CD14-positive monocyte (primary cell): ENCODE measurements at places on chromosomes 3 and 15.

GRCh38 chr3:29168696-29169095, 112.2 kb upstream of the RBMS3 start:
- no peak for DNase-seq

GRCh38 chr3:16907243-16907642, 22.5 kb downstream of the PLCL2 start:
- DNase-seq = no peak

DNA sequence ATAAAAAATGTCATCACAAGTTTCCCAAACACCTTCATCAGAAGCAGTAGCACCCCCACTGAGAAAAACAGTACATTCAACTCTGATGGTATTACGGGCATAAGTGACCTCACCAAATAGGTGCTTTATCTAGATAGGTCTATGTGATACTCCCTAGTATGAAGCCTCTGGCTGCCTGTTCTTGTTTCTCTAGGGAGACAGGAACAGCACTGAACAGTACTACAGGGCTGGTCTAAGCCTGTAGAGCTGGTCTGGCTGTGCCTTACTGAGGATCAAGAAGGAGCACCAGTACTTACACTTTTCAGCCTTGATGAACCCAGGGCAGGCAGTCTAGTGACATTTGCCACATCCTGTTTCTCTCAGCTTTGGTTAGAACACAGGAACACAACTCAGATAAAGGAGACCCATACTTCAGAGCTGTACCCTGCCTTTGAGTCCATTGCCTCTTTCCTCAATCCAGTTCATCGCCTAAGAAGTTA, 35.9 kb downstream of the OXNAD1 start:
- DNase-seq = no peak

DNA sequence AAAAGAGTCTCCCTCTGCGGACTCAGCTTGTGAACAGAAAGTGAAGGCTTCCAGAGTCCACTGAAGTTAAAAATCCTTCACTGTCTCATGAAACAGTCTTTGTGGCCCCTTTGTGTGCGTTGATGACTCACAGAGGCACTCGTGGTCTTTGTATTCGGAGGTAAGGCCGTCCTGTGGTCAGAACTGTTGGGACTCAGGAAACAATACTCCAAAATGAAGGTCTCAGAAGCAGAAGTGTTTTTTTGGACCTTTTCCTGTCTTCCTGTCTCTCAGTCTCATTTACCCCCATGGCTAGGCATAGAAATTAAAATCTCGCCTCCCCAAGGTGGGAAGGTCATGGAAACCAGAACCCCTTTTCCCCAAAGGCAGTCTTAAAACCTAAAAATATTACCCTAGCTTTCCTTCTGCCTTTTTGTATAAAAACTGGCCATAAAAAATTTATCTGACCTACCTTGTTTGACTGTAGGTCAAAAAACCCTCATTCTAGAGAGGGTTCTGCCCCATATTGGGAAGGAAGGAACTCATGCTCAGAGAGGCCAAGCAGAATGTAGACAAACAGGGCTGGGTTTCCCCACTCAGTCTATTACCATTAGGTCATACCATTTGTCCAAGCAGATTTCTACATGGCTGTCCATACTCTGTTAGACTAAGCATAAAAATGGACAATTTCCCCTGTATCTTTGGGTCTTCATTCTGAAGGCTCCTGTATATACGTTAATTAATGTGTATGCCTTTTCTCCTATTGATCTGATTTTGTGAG, 19.1 kb upstream of the EPB42 start:
- DNase-seq = peak; percentile 25

GRCh38 chr3:126677862-126678503, 23.1 kb upstream of the TXNRD3 start:
- no peak for DNase-seq

GRCh38 chr3:34183611-34184340, 385.3 kb downstream of the PDCD6IP start:
- DNase-seq = no peak

DNA sequence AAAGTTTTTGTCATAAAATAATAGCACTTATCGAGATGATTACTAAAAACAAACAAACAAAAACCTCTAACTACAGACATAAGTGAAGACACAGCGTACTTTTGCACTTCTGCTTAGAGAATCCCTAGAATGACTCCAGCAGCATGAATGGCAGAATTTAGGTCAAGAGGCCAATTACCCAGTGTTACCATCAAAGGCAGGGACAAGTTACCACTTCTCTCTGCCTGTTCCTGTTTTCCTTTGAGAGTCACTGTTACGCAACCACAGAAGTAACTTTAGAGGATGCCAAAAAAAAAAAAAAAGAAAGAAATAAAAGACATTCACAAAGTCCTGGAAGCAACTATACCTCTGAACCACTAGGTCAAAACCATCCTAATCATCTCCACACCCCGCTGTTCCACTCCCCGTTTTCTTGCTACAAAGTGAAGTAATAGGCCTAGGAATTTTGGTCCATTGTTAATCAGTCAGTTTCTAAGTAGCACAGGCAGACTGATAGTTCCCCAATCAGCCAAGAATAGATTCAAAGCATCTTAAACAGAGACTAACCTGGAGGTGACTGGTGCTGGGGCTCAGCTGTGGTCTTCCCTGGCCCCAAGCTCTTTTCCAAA, 41.9 kb downstream of the FMN1 start:
- DNase-seq = peak; percentile 87

DNA sequence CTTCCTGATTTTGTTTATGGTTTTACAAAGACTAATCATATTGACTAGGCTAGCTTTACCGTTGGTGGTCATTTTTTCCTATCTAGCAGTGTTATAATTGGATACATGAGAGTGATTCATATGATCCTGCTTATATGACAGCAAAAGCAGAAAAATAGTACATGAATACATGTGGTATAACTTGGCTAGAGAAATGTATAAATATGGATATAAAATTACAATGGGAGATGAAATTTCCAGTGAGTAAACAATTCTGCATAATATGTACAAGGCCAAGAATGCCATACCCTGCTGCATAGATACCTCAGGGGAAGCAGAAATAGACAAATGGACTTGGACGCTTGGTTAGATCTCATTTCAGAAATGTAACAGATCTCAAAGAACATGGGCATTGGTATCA, 103.1 kb downstream of the DTWD1 start:
- no peak for DNase-seq

DNA sequence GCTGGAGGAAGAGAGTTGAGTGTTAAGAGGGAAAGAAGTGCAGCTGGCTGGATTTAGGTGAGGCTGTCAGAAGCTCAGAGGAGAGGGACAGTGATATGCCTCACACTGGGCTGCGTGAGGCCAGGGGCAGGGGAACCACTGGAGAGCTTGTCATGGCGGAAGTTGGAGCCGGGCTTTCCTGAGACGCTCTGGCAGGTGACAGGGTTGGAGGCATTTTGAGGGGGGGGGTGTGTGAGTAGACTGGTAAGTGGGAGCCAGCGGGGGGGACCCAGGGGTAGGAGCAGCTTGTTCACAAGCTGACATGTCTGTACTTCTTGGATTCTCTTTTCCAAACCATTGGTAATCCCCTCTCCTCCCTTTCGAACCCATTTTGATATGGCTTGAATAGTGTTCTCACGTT, 331.5 kb upstream of the RGMA start:
- DNase-seq = no peak

GRCh38 chr3:180116658-180117057, 79.9 kb upstream of the PEX5L start:
- DNase-seq = no peak

DNA sequence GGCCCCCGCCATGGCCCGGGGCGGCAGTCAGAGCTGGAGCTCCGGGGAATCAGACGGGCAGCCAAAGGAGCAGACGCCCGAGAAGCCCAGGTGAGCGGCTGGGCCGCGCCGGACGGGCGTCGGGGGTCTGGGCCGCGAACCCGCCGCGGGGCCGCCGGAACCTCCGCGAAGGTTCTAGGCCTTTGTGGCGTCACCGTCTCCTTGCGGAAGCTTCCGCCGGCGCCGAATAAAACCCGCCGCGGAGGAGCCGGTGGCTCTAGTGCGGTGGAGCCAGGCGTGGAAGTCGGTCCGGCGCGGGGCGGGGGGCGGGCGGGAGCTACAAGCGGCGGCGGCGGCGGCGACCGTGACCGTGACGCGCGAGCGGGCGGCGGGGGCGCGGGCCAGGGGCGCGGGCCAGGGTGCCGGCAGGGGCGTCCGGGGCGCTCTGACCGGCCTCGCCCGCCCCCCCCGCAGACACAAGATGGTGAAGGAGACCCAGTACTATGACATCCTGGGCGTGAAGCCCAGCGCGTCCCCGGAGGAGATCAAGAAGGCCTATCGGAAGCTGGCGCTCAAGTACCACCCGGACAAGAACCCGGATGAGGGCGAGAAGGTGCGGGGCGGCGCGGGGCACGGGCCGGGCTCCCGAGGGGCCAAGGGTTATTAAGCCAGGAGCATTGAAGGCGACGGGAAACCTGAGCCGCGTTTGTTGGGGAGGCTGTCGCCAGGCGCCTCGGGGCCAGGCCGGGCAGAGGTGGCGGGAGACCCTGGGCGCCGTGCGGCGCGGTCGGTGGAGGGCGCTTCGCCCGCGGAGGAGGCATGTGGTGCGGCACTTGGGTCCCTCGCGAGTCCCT, at the start of gene DNAJA4:
Gene DNAJA4, plus strand, starts transcription at position 259 of the 833 bp plus-strand sequence. Its CDS starts 202 bp downstream, at position 461.
- DNase-seq = peak; percentile 73

- DNase-seq = no peak
Measured at GRCh38 chr3:104987859-104988258, 378.9 kb upstream of the ALCAM start.

DNA sequence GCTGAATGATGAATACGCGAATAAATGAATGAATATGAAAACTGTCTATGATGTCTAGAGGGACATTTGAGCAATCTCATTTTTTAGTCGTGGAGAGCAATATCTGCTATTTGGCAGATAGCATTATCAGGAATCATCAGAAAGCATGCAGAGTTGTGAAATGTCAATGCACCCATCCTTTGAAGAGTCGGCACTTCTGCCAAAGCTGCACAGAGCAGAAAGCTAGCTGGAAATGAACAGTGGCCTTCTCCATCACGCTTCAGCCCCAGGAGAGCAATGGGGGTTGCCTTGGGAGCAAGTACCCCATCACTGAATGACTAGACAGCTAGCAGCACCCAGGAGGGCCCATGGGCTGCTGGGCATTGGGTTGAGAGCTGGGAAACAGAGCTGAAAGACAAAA, 69.1 kb upstream of the PROK2 start:
- no peak for DNase-seq

DNA sequence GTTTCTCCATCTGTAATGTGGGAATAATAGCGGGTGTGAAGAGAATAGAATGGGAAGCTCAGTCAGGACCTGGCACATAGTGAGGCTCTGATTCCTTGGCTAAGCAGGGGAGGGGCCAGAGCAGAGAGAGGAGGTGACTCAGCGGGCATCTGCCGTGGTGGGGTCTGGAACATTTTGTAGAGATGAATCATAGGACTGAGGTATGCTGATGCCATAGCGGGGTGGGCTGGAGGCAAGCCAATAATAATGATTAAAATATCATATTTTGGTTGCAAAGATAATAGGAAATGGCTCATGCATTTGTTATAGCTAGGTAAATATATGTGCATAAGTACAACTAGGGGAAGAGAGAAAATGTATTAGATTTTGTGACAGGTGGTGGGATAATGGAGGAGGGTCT, 11.2 kb downstream of the TGM4 start:
- DNase-seq = no peak

DNA sequence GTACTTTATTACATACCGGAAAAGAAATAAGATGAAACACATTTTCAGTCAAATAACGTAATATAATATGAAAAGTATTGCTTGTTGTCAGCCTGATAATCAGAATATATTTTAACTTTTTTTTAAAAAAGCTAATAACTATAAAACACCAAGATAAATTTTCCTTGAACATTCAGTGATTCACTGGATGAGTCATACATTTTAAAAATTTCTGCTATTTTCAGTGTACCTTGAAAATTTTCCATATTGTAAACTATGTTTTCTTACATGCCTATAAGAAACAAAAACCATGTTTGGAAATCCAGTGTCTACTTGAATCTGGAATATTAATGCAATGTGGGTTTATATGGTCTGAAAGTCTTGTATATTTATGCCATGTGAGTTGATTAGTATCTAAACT, 36.3 kb upstream of the MEIS2 start:
- no peak for DNase-seq

DNA sequence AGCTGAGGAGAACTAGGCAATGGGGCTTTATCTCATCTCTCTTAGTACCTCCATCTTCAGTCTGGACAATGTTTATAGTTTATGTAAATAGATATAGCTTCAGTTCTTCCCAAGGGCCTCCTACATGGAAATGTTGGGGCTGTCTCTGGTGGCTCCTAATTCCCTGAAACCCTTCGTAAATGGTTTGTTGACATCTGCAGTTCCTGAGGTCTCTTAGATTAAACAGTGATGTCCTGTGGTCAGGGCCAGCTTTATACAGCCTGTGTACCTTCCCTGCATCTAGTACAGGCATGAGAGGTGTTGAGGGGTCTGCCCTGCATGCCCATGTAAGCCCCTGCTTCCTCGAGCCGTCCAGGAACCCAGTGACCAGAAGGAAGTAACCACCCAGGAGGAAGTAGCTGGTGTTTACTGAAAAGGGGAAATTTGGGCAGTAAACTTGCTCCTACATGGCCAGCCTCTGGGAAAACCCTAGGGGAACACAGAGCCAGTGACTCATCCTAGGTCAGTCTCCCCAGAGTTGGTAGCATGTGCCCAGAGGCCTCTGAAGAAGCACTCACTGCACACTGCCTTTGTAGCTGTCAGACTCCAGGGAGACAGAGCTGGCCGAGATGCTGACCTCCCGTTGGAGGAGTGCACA, 4.7 kb upstream of the TBC1D2B start:
- peak; percentile 85 for DNase-seq

- no peak for DNase-seq
Measured at GRCh38 chr3:114299941-114300624, 6.3 kb downstream of the TIGIT start.
